ENCODE measurements at places on chromosomes 5 and 9.

- no peak for DNase-seq
- H3K27me3 ChIP-seq, result no peaks in the 10 kb centered on the region
- H3K27ac ChIP-seq, result no peak overlapping the region
- no peaks in the 10 kb centered on the region for H3K36me3 ChIP-seq
Measured at GRCh38 chr5:26482810-26483375, 555.5 kb downstream of the CDH9 start.

DNA sequence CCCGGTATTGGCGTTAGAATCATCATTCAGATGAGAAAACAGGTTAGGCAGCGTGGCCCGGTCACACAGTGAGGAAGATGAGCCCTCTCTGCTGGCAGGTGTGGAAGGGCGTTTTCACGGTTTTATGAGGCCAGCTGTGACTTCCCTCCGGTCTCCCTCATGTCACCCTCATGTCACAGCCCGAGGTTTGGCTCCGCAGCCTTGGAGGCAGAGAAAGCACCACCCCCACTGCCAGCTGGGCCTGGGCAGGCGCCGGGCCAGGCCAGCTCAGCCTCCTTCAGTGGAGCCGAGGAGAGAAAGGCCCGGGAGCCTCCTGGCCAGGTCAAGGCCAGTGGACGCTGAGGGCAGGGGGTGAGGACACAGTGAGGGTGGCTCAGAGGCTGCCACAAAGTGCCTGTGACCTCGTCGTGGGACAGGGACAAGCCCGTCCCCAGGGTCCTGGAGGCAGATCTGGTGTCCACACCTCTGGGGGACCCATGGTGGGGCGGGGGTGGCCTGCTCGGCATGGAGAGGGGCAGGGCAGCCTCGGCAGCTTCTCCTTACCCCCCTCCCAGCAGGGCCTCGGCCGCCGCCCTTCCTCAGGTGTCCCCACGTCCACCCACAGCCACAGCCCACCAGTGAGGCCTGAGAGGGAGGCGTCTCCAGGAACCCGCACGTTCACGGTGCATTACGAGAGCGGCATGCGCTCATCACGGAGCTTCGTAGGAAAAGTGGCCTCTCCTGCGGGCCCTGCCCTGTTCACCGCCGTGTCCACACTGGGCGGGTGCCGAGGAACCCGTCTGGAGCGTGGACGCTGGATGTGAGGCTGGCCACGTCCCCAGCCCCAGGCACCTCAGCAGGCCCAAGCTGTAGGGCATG, 32.2 kb downstream of the EXD3 start:
- peaks cover 5% of the 10 kb centered on the region for H3K4me1 ChIP-seq
- peak overlapping the region; percentile 62 for H3K27ac ChIP-seq
- H3K36me3 ChIP-seq, result peaks cover 37% of the 10 kb centered on the region
- H3K27me3 ChIP-seq, result no peaks in the 10 kb centered on the region

GRCh38 chr9:119974026-119974425, 604.8 kb upstream of the BRINP1 start:
- H3K4me3 ChIP-seq, result no peak overlapping the region
- no peak overlapping the region for H3K27ac ChIP-seq
- no peak for DNase-seq

GRCh38 chr5:159785656-159786055, 130.6 kb upstream of the ADRA1B start:
- no peak overlapping the region for H3K4me3 ChIP-seq
- DNase-seq, result no peak
- no peaks in the 10 kb centered on the region for H3K27me3 ChIP-seq
- no peak overlapping the region for H3K27ac ChIP-seq
- no peaks in the 10 kb centered on the region for H3K36me3 ChIP-seq

- no peak overlapping the region for H3K27ac ChIP-seq
- DNase-seq, result no peak
- H3K36me3 ChIP-seq, result no peaks in the 10 kb centered on the region
Measured at GRCh38 chr5:170117736-170118135, 12.0 kb downstream of the FOXI1 start.
